Renal cortical epithelial cell (primary cell): ENCODE measurements at places on chromosomes 11 and 22. TPM values are rescaled to one million over a fixed set of nuclear protein-coding genes. Genes with fewer than 3 reads are reported as not detected.

The SAA4 gene
- total RNA-seq = 2.4 and 7.5 TPM in 2 replicates

The MAPK8IP2 gene
- total RNA-seq = 0.30 and 0.52 TPM in 2 replicates

The PATE4 gene
- total RNA-seq = not detected in 2 replicates

The CSF2RB gene
- under 0.01 TPM in 1 of 2 replicates, not detected in the other for total RNA-seq

The HEPN1 gene
- total RNA-seq = not detected in 2 replicates

The HTR3B gene
- total RNA-seq = not detected in 2 replicates

The C11orf65 gene
- total RNA-seq = 1.7 TPM in 1 of 2 replicates, not detected in the other

The POU2AF2 gene
- total RNA-seq = not detected in 2 replicates

The SEC14L6 gene
- total RNA-seq = 20.3 and 37.3 TPM in 2 replicates

The LINC01488 gene
- total RNA-seq = not detected in 2 replicates

The OR6T1 gene
- not detected in 2 replicates for total RNA-seq

The PTPRCAP gene
- total RNA-seq = 0.17 and 0.85 TPM in 2 replicates

DNA sequence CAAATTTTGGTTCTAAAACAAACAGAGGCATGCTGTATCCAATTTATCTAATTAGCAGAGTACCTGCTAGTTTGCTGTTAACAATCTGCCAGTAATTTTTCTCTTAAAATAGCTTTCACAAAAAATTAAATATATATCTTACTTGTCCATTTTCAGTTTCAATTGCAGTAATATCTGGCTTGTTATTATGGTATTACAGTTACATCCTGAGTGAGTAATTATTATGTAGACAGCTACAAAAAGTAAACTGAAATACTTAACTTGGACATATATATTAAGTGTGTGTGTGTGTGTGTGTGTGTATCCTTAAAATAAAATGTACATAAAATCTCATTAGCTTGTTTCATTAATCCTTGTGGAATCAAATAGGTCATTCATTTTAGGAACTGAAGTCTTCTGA, 148.7 kb downstream of the LUZP2 start:
- DNase-seq = no peak

- peak; percentile 96 for DNase-seq
These were observed 270.7 kb upstream of the SYN3 start for GRCh38 chr22:33328789-33329296.

DNA sequence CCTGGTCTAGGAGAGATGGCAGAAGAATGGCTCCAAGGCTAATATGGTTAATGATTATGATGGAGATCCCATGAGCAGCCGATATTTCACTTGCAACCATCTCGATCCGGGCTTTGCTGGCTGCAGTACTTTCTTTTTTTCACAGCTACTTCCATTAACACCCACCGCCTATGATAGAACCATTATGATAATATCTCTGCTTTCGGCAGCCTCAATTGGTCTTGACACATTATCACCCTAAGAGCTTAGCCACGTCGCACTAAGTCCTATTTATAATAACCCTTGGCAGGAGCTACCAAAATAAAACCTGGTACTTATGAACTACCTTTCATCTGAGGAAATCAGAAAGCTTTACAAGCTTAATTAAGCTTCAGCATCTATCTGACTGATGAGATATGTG, 7.6 kb upstream of the FJX1 start:
- DNase-seq = no peak

DNA sequence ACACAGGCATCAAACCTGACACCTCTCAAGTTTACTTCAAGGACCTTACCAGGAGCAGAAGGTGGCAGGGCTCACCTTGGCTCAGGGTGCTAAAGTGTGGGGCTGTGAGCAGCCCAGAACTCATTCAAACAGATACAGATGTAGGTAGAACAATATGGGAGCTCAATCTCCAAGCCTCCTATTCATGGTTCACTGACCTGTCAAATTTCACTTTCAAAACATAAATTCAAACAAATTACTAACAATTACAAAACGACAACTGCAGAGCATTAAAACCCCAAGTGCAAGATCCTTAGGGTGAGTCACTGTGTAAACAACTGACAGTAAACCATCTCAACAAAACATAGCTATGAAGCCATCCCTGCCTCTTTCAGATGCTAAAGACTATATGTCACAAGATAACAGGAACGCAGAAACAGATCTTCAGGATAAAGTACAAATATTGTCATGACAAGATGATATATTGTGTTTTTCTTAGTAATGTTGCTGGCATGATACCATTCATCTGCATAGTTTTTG, 303.5 kb upstream of the ANO3 start:
- peak; percentile 46 for DNase-seq

- no peak for DNase-seq
These were observed at the start of gene PPP6R2 for GRCh38 chr22:50342651-50343540. Gene PPP6R2, plus strand, starts transcription at chr22:50343327. Its CDS starts 50,582 bp downstream, at chr22:50393909.

GRCh38 chr11:125141686-125142535, 22.6 kb upstream of the PKNOX2 start:
- no peak for DNase-seq

- DNase-seq = no peak
These were observed 2.7 kb upstream of the CD44 start for GRCh38 chr11:35136311-35136710.

DNA sequence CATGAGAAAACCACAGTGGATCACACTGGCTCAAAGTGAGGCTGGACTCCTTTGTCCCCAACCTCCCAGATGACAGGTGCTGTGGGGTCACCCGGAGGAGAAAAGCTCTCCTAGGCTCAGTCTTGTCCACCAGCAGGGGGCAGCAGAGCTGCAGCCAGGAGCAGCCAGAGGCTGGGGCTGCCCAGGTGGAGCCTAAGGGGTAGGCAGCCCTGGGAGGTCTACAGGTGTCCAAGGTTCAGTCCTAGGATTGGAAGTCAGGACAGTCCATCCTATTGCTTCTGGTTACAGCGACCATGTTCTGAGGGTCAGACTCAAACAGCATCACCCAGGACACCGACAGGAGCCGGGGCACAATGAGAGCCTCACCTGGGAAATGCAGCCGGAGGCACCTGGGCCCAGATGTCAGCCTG, 77.6 kb upstream of the IGLL5 start:
- DNase-seq = no peak

DNA sequence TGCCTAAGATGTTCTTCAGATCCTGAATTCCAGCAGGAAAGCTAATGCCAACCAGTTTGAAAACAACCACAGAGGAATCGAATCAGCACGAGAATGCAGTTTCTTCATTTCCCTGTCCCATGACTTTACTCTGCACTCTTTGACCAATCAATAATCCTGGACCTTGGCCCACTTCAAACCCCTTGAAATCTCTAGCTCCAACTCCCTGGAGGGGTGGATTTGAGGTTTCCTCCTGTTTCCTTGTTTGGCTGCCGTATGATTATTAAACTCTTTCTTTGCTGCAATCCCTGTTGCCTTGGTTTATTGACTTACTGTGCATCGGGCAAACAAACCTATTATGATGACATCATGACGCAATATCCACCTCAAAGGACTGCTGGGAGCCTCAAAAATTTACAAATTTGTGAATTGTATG, 109.3 kb downstream of the FBXO7 start:
- DNase-seq = no peak

GRCh38 chr11:47021527-47021818, 84.9 kb downstream of the CSTPP1 start:
- DNase-seq = no peak

DNA sequence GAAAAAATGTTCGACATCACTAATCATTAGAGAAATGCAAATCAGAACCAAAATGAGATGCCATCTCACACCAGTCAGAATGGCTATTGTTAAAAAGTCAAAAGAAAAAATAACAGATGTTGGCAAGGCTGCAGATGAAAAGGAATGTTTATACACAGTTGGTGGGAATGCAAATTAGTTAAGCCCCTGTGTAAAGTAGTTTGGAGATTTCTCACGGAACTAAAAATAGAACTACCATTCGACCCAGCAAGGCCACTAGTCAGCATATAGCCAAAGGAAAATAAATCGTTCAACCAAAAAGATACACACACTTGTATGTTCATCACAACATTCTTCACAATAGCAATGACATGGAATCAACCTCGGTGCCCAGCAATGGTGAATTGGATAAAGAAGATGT, 503.2 kb downstream of the OPCML start:
- DNase-seq = peak; percentile 54

GRCh38 chr22:23137905-23138561, 3.8 kb downstream of the RSPH14 start:
- DNase-seq = no peak

- DNase-seq = no peak
These were observed 1031.8 kb downstream of the NTM start for GRCh38 chr11:132402071-132402684.

DNA sequence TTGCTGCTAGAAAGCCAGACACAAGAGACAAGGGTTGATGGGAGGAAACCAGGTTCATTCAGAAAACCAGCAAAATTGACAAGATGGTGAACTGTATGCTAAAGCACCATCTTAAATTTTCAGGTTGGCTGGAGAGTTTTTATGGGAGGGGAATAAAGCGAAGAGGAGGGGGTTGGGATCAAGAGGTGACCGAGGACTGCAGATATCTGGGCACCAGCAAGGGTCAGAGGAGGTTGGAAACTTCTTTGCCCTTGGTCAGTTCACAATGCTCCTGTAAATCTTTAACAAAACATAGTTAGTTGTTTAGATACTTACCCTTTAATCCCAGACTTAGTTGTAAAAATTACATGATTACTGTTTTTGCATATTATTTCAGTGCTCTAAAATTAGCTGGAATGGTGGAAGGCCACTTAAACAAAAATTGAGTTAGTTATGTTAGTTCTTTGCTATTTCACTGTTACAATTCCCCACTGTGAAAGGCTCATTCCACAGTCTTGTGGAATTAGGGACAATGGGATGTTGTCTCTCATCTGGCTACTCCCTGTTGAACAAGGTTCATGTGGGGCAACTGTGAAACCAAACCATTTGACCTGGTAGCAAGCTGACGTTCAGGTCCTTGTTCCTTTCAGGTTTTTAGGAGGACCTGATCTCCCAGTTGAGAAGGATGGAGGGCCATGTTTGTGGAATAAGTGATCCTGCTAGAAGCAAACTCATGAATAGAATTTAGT, 30.6 kb upstream of the QSER1 start:
- no peak for DNase-seq

- DNase-seq = no peak
These were observed 57.0 kb downstream of the TENM4 start for GRCh38 chr11:79383874-79384273.

DNA sequence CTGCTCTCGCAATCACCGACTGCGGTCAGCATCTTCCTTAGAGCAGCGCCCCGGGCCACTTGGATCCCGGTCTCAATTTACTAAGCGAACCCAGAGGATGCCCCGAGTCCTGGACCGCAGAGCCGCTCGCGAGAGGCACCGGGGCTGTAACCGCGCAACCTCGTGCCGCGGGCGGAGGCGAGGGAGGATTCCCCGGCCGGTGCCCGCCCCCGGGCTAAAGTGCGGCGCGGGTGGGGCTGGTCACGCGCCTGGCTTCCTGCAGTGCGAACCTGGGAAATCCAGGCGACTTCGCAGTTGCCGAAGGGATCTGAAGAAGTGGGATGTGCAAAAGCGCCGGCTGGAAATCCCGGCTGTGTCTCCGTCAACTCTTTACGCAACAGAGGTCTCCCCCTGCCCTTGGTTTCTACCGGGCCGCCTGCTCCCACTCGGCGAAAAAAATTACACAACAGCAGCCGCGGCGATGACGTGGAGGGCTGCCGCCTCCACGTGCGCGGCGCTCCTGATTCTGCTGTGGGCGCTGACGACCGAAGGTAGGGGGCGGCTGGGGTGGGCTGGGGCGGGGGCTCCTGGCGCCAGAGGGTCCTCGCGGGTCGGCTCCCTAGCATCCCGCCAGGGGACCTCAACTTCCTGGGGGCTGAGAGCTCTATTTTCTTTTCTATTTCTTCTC, at the start of gene NCR3LG1:
Gene NCR3LG1, plus strand, starts transcription at position 291 of the 667 bp plus-strand sequence. Its CDS starts 170 bp downstream, at position 461.
- DNase-seq = peak; percentile 37

- DNase-seq = no peak
These were observed 346.4 kb upstream of the MTNR1B start for GRCh38 chr11:92623055-92623454.

DNA sequence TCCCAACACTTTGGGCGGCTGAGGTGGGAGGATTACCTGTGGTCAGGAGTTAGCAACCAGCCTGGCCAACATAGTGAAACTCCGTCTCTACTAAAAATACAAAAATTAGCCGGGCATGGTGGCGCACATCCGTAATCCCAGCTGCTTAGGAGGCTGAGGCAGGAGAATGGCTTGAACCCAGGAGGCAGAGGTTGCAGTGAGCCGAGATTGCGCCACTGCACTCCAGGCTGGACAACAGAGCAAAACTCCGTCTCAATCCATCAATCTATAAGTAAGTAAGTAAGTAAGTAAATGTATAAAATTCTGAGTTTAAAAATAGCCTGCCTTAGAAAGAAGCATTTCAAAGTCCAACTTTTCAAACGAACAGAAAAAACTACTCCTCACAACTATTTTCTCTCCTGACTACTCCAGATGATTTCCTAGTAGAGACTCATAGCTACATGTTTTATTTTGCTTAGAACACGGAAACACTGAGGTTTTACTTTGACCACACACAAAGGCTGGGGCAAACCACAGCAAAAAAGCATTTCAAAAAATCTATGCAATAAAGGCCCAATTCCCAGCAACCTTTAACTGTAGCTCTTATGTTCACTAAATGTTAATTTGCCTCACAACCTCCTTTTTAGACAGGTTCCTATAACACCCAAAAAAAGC, 16.3 kb downstream of the SPTY2D1 start:
- peak; percentile 45 for DNase-seq

DNA sequence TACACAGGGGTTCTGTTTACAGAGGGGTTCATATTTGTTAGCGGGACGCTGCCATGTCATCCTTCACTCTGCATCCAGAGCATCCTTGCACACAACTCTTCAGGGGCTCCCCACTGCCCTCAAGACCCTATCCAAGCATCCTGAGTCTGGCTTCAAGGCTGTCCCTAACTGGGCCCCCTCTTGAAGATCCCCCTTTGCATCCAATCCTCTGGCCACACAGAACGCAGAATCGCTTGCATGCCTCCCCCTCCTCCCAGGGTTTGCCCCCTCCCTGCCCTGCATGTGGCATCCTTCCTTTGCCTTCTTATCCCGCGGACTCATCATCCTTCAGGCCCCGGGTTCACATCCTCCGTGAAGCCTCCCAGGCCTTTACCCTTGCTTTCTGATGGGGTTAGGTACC, 18.6 kb downstream of the C1QTNF6 start:
- no peak for DNase-seq

- peak; percentile 95 for DNase-seq
These were observed 483.0 kb downstream of the MN1 start for GRCh38 chr22:27318516-27318915.

- no peak for DNase-seq
These were observed 113.0 kb downstream of the CTTN start for GRCh38 chr11:70511345-70511744.

GRCh38 chr11:108197351-108197750, 25.1 kb downstream of the NPAT start:
- no peak for DNase-seq

DNA sequence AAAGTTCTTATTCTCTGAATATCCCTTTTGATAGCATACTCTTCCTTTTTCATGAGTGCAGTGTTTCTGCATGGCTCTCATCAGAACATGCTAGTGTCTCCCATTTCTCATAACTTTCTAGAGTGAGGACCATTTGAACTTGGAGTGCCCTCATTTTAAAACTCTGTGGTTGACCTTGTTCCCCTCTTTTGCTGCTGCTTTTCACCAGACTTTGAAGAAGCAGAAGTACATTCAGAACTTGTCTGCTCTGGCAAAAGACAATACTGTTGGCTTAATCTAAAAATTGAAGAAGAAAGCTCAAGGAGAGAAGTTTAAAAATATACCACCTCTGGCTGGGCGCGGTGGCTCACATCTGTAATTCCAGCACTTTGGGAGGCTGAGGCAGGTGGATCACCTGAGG, 35.0 kb downstream of the PPARA start:
- DNase-seq = no peak
